CD4-positive, alpha-beta T cell (primary cell): ENCODE measurements at places on chromosomes 3 and 15. TPM values are rescaled to one million over a fixed set of nuclear protein-coding genes. Genes with fewer than 3 reads are reported as not detected.

GRCh38 chr3:154782151-154782550, 298.0 kb upstream of the MME start:
- no peaks in the 10 kb centered on the region for H3K4me1 ChIP-seq
- no peaks in the 10 kb centered on the region for H3K27me3 ChIP-seq
- no peak for DNase-seq
- H3K27ac ChIP-seq, result no peak overlapping the region
- no peaks in the 10 kb centered on the region for H3K36me3 ChIP-seq

DNA sequence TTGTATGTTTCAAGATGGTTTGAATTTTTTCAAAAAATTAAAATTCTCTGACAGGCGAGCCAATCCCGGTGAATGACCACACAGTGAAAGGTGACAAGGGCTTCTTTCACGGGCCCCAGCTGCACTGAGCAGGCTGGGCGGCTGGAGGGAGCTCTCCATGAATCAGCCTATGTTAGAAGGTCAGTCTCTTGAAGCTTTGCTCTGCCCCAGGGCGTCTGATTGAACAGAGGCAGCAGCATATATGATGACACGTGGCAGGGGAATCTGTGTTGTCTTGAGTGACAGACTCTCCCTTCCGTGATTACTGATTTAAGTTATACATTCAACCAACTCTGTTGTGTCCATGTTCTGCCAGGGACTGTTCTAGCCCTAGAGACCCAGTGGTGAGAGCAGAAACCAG, 51.5 kb downstream of the ISG20 start:
- no peak overlapping the region for H3K4me3 ChIP-seq
- H3K27ac ChIP-seq, result no peak overlapping the region
- H3K27me3 ChIP-seq, result no peaks in the 10 kb centered on the region
- H3K36me3 ChIP-seq, result no peaks in the 10 kb centered on the region

- H3K27me3 ChIP-seq, result no peaks in the 10 kb centered on the region
- no peaks in the 10 kb centered on the region for H3K4me1 ChIP-seq
- no peak overlapping the region for H3K27ac ChIP-seq
- H3K36me3 ChIP-seq, result no peaks in the 10 kb centered on the region
- no peak for DNase-seq
These were observed 80.6 kb downstream of the ADAMTSL3 start for GRCh38 chr15:83734487-83734886.

- no peak overlapping the region for H3K27ac ChIP-seq
- H3K36me3 ChIP-seq, result no peaks in the 10 kb centered on the region
- H3K4me3 ChIP-seq, result no peak overlapping the region
- H3K27me3 ChIP-seq, result no peaks in the 10 kb centered on the region
These were observed 104.2 kb upstream of the RAD18 start for GRCh38 chr3:9067352-9067975.

DNA sequence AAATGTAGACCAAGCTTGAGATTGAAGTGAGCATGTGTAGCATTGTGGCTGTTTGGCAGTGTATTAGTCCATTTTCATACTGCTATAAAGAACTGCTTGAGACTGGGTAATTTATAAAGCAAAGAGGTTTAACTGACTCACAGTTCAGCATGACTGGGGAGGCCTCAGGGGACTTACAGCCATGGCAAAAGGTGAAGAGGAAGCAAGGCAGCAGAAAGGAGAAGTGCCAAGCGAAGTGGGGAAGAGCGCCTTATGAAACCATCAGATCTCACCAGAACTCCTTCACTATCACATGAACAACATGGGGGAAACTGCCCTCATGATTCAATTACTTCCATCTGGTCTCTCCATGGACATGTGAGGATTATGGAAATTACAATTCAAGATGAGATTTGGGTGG, 8.6 kb upstream of the CERS3 start:
- no peaks in the 10 kb centered on the region for H3K27me3 ChIP-seq
- DNase-seq, result no peak
- no peaks in the 10 kb centered on the region for H3K4me1 ChIP-seq
- no peaks in the 10 kb centered on the region for H3K36me3 ChIP-seq
- no peak overlapping the region for H3K27ac ChIP-seq

GRCh38 chr3:120793601-120794000, 51.1 kb downstream of the GTF2E1 start:
- H3K27ac ChIP-seq, result no peak overlapping the region
- no peaks in the 10 kb centered on the region for H3K36me3 ChIP-seq
- no peak for DNase-seq
- H3K4me3 ChIP-seq, result no peak overlapping the region

- no peaks in the 10 kb centered on the region for H3K4me1 ChIP-seq
- no peaks in the 10 kb centered on the region for H3K36me3 ChIP-seq
- H3K27ac ChIP-seq, result no peak overlapping the region
- no peak overlapping the region for H3K4me3 ChIP-seq
- no peak for DNase-seq
- H3K27me3 ChIP-seq, result no peaks in the 10 kb centered on the region
These were observed 279.3 kb downstream of the VGLL3 start for GRCh38 chr3:86711634-86712033.

GRCh38 chr3:149010504-149010951, 19.2 kb downstream of the GYG1 start:
- H3K27me3 ChIP-seq, result no peaks in the 10 kb centered on the region
- no peak overlapping the region for H3K4me3 ChIP-seq
- peaks cover 27% of the 10 kb centered on the region for H3K4me1 ChIP-seq
- no peak overlapping the region for H3K27ac ChIP-seq
- DNase-seq, result no peak

- DNase-seq, result no peak
- no peak overlapping the region for H3K27ac ChIP-seq
- no peaks in the 10 kb centered on the region for H3K36me3 ChIP-seq
- no peaks in the 10 kb centered on the region for H3K4me1 ChIP-seq
These were observed 1106.0 kb downstream of the OTOL1 start for GRCh38 chr3:162602619-162603018.

DNA sequence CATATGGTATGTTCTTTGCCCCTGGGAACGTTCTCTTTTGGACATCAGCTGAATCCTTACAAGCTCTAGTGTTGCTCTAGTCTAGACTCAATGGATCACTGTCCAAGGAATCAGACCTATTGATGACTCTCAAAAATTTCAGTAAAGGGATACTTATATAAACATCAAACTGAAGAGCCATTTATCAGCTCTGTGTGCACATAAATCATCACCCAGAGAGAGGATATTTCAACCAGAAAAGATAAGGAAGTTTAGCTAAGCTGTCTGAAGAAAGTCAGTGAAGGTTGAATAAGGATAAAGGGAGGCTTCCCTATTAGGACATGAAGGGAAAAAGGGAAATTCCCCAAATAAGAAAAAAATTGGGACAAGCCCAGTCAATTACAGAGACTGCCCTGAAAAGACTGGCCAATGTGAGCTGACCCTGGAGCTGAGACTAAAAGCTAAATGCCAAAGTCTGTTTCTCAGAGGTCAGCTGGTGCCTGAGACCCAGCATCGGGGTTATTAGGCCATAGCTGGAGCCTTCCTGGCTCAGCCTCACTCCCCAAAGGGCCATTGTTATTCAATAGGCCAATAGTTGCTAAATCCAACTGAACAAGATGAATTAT, 424.1 kb upstream of the THBS1 start:
- no peak for DNase-seq
- H3K4me3 ChIP-seq, result no peak overlapping the region
- no peaks in the 10 kb centered on the region for H3K36me3 ChIP-seq
- H3K27ac ChIP-seq, result no peak overlapping the region
- no peaks in the 10 kb centered on the region for H3K4me1 ChIP-seq

DNA sequence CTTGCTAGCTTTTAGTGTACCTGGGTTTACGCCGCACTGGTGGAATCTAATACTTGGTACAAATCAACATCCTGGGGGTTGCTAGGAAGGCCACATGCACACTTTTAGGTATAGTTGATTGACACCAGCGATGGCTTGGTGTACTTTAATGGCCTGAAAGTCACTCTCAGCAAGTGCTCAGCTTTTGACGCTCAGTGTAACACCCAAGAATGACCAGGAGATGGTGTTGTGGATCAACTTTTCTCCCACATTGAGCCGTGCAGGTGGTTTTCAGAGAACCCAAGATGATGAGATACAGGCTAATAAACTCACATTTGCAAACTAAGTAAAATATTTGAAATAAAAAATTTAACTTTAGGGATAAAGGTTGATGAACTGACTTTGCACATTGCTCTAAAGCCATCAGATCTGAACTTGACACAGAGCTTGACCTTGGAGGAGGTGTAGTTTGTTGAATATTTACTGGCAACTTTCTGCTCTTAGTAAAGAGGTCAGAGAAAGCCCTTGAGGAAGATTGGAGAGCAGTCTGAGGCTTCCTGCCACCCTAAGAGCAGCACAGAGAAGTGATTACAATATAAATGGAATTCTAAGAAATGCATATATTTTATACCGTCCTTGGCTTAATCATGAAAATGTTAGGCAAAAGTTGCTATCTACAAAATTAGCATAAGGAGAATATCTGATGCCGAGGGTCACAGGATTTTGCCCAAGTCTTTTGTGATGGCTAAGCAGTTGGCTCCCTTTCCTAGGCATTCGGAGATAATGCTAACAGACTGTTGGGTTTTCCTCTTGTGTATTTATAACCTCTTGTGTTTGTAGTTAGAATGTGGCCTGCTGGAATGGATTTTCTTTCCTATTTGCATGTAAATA, 143.4 kb upstream of the RASGRP1 start:
- no peaks in the 10 kb centered on the region for H3K4me1 ChIP-seq
- peak; percentile 76 for DNase-seq
- no peak overlapping the region for H3K27ac ChIP-seq
- H3K27me3 ChIP-seq, result no peaks in the 10 kb centered on the region
- no peak overlapping the region for H3K4me3 ChIP-seq

DNA sequence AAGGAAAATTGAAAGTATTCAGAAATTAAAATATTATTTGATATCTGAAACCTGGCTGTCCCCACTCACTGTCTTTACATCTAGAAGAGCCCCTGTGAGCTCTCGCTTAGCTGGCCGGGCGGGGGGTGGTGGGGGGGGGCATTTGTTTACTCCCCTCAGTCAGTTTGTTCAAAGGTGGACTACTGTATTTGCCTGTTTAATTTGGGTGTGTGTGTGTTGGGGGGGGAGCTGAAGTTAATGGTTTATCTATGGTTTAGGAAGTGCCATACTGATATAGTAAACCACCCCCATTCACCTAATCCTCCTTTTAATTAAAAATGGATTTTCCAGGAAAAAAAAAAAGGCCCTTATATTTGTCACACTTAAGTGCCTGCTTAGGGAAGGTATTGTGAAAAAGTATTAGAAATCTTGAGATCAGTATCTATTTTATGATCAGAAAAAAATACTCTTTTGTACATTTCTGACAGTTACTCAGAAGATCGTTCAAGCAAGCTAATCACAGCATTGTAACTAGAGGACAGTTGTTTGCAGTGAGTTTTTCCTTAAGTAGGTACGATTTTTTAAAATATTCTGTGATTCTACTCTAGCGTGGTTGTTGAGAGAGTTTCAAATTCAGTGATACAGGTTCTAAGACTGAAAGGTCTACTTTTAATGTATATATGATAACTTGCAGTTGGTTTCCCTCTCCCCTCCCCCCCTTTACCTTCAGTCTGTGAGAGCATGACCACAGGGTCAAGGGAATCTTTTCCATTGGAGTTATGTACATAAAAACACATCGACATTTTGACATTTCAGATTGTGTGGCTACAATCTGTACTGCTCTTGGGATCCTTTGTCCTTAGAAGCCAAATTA, 8.5 kb downstream of the NR2F2 start:
- H3K27ac ChIP-seq, result no peak overlapping the region
- H3K4me3 ChIP-seq, result no peak overlapping the region
- H3K27me3 ChIP-seq, result peaks cover 76% of the 10 kb centered on the region
- DNase-seq, result no peak
- no peaks in the 10 kb centered on the region for H3K36me3 ChIP-seq
- no peaks in the 10 kb centered on the region for H3K4me1 ChIP-seq

DNA sequence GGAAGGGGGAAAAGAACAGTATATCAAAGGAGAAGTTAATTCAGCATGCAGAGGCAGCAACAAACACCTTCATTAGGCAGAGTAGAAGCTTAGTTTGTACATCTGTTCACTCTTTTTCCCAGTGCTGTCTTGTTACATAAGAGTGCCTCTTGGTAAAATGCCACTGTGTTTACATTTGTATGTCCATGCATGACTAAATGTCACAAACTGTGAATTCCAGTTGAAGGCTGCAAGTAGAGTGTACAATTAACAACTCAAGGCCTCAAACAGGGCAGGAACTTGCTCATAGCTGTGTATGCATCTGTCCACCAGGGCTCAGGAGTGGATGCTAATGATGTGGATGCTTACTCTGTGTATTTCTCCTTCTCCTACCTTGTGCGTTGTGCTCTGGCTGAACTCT, 214.2 kb upstream of the TPM1 start:
- H3K36me3 ChIP-seq, result no peaks in the 10 kb centered on the region
- no peak overlapping the region for H3K27ac ChIP-seq
- DNase-seq, result no peak
- H3K4me1 ChIP-seq, result no peaks in the 10 kb centered on the region
- no peak overlapping the region for H3K4me3 ChIP-seq

DNA sequence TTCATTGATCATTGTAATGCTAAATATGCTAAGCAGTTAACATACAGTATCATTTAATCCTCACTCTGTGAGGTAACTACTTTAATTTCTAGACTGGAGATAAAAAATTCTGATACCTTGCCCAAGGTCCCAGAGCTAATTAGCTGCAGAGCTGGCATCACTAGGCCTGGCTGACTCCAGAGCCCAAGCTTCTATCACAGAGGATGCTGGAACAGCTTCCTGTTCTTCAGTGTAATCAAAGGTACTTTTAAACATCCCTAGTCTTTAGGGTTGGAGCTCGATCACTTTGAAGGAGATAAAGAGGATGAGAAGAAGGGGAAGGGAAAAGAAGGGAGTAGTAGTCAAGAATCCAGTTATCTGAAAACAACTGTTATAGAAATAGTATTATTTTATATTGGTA, 37.1 kb upstream of the BOC start:
- no peak for DNase-seq
- no peaks in the 10 kb centered on the region for H3K36me3 ChIP-seq
- no peak overlapping the region for H3K27ac ChIP-seq
- H3K27me3 ChIP-seq, result peaks cover 3% of the 10 kb centered on the region
- no peaks in the 10 kb centered on the region for H3K4me1 ChIP-seq

SLC12A8 gene
- 0.38 TPM for total RNA-seq

IVD gene
- 31.9 TPM for total RNA-seq

TRPM1 gene
- total RNA-seq, result not detected

IMPG2 gene
- 0.66 TPM for total RNA-seq

PML gene
- 39.2 TPM for total RNA-seq

LIPH gene
- not detected for total RNA-seq

RTP1 gene
- total RNA-seq, result not detected

KBTBD13 gene
- total RNA-seq, result not detected

TAGLN3 gene
- 0.28 TPM for total RNA-seq
